ENCODE measurements at places on chromosomes 4 and X.
A peak's percentile ranks its signal among the peaks of the same experiment; 100 is the strongest.

- no peak for DNase-seq
Observed at GRCh38 chr4:168220893-168221292, 97.7 kb downstream of the DDX60 start.

DNA sequence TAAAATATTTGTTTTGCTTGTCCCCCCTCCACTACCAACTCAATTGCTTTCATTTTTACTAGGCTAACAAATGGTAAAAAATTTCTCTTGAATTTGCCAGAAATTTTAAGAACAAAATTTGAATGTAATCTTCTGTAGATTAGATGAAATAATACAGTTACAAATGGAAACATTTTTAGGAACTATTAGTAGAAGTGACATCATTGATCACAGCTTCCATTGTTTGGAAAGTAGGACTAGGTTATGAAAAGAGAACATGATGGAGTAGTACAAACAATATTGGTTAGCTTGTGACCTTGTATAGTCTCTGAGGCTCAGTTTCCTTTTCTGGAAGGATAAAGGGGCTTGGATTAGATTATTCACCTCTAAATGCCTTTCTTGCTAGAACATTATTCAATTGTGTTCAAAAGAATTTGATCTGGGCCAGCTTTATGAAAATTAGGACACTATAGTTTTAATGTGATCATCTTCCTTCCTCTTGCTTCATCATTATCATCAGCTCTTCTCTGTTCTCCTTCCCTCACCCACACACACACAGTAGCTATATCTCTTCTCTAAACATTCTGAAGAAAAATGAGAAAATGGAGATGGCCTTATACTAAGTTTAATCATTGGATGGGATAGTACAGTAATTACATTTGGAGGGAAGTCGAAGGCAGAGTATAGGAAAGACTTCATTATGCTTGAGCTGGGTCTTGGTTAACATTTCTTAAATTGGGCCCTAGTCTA is 9.9 kb downstream of the MTMR1 start:
- DNase-seq: no peak

- no peak for DNase-seq
Observed at GRCh38 chrX:40773809-40774208, 38.5 kb upstream of the MED14 start.

GRCh38 chr4:26106776-26107175 is 192.8 kb downstream of the SMIM20 start:
- no peak for DNase-seq

- peak; percentile 1 for DNase-seq
Observed at GRCh38 chrX:107826238-107827029, 768 bp downstream of the MID2 start.

DNA sequence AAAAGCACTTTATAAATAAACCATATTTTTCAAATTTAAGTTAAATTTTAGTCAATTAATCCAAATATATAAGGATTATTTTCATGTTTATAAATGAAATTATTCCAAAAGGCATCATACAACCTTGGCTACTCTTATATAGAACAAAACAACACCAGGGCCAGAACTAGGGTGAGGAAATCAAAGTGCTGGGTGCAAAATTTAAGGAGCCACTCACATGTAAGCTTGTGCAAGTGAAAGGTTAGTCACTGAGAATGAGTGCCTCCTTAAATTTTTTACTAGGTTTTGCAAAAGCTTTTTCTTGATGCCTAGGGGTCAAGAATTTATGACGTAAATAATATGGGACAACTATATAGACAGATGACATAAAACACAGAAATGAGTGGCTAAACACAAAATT is 83.4 kb upstream of the COX18 start:
- DNase-seq: no peak

- DNase-seq: no peak
Observed at GRCh38 chr4:105605493-105605892, 53.1 kb downstream of the ARHGEF38 start.

- DNase-seq: no peak
Observed at GRCh38 chr4:152257601-152258066, 278.3 kb downstream of the FBXW7 start.

DNA sequence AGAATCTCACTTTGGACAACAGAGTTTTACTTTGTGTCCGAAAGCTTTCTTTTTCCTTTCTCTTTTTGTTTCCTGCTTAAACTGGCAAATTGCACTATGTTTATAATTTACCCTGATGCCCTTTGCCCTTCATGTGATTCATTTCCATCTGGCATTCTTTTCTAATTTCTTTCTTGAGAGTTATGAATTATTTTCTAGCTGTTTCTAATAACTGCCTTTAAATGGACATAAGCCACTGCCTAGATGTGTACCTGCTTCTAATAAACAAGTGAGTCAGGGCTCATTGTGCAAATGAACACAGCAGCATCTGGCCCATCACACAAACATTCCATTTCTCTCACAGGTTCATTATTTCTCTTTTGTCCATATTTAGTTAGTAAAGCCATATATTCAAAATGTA is 242.3 kb upstream of the GPRIN3 start:
- DNase-seq: no peak

GRCh38 chr4:17168571-17168970 is 270.1 kb upstream of the LDB2 start:
- DNase-seq: no peak

DNA sequence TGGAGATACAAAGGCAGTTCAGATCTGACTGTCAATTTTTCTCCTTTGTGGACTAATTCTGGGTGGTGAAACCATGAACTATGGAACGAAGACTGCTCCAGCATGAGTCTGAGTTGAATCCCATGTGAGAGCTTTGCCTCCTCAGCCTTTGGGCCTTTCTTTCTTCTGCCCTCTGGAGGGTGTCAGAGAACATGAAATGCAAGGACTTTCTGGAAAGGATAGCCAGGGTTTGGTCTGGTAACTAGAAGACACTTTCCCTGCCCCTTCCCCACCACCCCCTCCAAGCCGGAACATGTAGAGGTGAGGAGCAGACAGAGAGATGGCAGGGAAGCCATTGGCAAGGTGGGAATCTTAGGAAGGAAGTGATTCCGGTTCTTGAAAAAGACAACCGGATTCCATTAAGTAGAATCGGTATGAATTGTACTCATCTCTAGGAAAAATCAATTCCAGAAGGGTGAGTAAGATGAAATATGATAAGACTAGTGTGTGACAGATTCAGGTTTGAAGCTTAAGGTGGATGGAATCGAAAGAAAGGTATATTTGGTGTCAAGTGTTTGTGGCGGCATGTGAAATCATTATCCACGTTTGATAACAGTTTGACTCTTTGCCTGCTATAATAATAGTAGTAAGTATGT is 19.0 kb downstream of the FHL1 start:
- DNase-seq: no peak

- no peak for DNase-seq
Observed at GRCh38 chr4:177239878-177240277, 69.8 kb upstream of the NEIL3 start.

DNA sequence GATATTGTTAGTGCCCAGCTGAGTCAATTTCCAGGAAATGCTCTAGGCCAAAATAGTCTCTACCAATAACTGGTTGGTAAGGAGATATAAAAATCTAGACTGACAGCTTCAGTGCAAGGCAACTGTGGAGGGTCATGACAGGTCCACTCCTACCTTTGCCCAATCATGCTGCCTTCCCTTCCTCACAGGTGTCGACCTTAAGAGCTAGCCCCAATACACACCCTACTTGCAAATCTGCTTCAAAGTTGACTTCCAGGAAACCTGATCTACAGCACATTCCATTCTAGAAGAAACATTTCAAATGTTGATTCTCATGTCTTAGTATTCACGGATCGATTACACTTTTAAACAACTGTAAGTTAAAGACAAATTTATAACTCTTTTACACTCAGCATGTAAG is 1455.5 kb downstream of the TECRL start:
- no peak for DNase-seq

Measured in T-helper 9 cell (primary cell).